SIG-M5 (cell line): ENCODE measurements at places on chromosomes 5 and 9.

- DNase-seq: no peak
These were observed 77.1 kb downstream of the SUSD1 start for GRCh38 chr9:112097712-112098688.

- no peak for DNase-seq
These were observed 3.7 kb upstream of the WDR31 start for GRCh38 chr9:113343732-113344231.

- DNase-seq: no peak
These were observed 238.0 kb downstream of the HSPA4 start for GRCh38 chr5:133289686-133290367.

DNA sequence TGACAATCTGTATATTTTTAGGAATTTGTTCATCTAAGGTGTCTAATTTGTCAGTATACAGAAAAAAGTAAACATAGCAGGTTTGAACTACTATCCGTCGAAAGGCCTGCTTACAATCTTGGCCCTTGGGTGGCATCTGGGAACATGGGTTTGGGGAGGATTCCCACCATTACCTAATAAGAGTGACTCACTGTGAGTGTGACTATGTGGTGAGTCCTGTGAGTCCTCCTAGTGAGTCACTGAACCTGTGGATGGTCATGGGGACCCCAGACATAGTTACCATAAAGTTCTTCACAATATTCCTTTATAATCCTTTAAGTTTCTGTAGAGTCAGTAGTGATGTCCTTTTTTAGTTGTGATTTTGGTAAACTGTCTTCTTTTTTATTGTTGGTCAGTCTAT, 37.0 kb downstream of the RNF130 start:
- no peak for DNase-seq

DNA sequence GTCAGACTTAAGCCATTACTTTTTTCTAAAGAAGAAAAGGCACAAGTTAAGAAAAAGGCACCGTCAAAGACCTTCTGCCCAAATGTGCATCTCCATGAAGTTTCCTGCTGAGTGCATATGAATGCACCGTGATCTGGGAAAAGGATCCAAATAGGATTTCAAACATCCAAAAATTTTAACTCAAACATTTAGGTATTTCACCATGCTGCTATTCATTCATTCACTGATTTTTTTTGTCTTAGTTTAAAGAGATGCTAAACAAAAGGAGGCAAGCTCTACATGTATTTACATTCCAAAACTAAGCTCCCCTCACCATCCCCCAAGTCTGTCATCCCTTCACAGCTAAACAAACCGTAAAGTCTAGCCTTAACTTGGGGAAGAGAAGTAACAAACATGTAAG, 291.9 kb downstream of the ARL15 start:
- DNase-seq: no peak

DNA sequence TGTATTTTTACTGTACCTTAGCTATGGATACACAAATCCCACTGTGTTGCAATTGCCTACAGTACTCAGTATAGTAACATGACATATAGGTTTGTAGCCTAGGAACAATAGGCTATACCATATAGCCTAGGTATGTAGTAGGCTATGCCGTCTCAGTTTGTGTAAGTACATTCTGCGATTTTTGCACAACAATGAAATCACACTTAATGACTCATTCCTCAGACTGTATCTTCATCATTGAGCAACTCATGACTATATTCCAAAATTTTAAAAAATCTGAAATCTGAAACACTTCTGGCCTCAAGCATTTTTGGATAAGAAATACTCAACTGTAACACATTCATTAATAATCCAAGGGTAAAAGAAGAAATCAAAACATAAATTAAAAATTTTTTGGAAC, 666.8 kb upstream of the GRAMD2B start:
- DNase-seq: no peak

- peak; percentile 6 for DNase-seq
These were observed 22.0 kb upstream of the AK3 start for GRCh38 chr9:4762886-4763541.

GRCh38 chr9:77679661-77680368, 31.7 kb upstream of the GNA14 start:
- DNase-seq: no peak

DNA sequence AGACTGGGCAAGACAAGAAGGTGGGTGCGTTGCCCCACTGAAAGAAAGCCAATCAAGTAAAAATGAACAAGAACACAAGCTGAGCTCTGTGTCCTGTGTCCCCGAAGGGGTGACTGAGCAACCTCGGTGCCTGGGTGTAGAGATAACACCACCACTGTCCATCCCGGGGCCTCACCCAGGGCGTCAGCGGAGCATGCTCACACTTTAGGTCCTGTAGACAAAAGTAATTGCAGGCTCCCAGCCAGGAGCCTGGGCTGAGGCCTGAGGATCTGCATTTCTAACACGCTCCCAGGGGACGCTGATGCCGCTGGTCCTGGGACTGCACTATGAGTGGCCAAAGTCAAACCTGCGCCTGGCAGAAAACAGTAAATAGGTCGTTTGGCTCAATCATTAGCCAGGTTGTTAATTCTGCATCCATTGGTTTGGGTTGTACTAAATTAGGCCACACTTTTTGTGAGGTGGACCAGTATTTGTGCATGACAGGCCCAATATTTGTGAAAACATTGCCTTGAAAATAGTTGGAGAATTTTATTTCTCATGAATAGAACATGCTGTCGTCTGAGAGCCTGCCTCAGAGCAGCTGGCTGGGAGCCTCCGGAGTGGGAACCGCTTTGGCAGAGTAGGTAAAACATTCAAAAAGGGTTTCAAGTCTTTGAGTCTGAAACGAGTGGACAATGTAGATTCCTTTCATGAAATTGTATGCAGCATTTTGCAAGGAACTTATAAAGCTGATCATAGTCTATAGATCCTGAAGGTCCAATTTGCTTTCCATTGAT, 38.3 kb downstream of the ANKRD33B start:
- DNase-seq: no peak

DNA sequence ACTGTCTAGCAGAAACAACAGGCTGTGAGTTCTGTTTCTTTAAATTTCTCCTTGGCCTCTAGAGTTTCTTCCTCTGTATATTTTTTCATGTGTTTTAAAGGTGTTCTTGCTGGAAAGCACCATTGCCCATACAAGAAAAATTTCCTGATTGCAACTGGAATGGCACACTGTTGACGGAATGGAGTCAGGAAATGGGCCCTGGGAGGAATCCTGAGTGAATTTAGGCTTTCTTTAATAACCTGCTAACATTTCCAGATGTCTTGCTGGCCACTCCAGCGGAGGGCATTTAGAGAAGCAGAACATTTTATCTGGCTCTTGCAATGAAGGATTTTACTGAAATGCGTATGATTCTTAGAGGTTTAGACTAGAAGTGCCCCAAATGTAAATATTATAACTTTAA, 736.3 kb downstream of the TAF11L14 start:
- no peak for DNase-seq

DNA sequence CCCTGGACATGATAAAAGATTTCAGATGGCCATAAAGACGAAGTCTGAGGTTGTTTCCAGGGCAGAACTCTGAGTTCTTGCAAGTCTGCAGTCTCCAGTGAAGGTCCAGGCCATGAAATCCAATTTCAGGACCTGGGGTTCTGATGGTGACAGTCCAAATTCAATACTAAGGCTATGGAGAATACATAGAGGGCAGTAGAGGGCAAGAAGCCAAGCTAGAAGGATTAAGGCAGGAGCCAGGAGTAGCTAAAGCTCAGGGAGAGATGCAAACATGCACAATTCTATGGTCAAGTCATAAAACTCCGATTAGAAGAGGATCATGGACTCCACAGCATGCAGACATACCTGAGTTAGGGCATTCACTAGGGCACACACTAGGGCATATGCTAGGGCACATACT, 11.4 kb downstream of the SLIT3 start:
- no peak for DNase-seq

- DNase-seq: no peak
These were observed 41.0 kb downstream of the B4GALT1 start for GRCh38 chr9:33125871-33126823.

DNA sequence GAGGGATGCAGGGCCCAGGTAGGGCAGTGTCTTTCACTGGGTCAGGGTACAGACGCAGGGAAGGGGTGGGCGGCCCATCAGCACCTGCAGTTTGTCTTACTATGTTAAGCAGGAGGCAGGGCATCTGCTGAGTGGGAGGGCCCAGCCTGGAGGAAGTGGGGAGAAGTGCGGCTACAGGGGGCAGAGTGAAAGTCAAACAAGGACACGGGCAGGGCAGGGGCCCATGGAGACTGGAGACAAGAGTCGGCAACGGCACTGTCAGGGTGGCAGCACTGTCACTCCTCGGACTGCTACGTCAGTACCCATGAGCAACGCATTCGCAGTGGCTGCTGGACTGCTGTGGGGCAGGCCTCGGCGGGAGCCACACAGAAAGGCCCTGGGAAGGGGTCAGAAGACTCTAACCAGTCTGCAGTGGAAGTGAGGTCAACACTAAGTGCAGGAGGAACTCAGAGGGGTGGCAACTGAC, 19.7 kb downstream of the CAMSAP1 start:
- peak; percentile 72 for DNase-seq

DNA sequence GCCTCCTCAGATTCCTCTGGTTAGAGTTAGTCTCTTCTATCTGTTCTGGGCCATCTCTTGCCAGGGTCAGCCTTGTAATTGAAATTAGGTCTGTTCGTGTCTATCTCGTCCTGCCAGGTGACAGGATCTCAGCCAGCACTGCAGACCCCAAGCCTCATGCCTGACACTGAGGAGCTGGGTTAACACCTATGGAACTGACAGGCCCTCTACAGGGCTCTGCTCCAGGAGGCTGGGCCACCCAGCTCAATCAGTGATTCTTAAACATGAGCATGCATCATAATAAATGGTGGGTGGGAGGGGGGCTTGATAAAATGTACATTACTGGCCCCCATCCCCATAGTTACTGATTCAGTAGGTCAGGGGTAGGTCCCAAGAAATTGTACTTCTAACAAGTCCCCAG, 103.4 kb downstream of the PSD2 start:
- no peak for DNase-seq

DNA sequence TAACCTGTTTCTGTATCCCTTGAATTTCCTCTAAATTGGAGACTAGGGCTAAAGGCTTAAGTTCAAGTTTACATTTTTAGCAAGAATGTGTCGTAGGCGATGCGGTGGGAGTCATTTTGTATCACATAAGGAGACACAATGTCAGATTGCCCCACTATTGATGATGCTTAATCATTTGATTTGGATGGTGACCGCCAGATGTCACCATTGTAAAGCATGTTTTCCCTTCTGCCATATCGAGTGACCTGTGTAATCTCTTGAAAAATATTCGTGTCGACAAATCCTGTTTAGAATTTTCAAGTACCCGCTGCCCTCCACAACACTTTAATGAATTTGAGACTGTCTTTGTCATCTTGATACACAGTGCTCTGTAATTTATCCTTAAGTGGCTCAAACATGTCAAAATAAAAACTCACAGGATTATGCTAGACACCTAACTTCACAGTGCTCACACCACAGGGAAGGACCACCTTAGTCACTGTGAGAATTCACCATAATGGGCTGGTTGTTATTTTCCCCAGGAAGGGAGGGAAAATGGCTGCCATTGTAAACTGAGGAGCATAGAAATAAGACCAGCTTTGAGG, 34.5 kb upstream of the SLC46A2 start:
- no peak for DNase-seq

DNA sequence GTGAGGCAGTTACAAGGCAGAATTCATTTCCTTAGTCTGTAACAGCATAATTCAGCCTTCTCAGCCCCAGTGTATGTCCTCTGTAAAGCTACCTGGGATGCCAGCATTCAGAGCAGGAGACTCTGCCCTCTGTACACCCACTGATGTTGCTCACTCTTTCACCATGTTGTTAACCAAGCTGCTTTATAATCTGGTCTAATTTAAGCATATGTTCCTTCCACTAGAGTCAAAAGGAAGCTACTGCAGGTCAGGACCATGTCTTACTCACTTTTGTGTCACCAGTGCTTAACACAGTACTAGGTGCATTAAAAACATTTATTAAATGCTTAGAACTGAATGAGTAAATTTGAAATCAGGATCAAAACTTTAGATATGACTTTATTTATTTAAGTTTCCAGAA, 185.6 kb downstream of the FBXL17 start:
- DNase-seq: no peak

GRCh38 chr9:78368236-78368635, 71.3 kb downstream of the PSAT1 start:
- no peak for DNase-seq

GRCh38 chr9:33628865-33629410, 104.9 kb downstream of the ANKRD18B start:
- no peak for DNase-seq

DNA sequence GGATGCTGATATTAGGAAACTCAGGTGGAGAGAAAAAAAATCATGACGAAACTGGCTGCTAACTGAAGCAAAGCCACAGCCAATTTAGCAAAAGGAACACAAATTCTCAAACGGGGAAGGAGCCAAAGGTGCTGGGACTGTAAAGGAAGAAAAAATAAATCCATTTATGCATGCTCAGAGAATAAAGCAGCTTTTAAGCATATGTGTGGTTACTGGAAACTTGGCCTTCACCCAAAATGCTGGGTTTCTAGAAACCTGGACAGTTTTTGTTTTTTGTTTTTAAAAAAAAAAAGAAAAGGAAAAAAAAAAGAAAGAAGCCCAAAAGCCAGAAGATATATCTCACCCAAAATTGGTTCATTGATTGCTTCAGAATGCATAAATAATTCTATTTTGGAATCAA, 8.0 kb downstream of the WHRN start:
- DNase-seq: no peak

GRCh38 chr5:140221697-140222223, 46.8 kb downstream of the CYSTM1 start:
- no peak for DNase-seq
